ENCODE measurements at places on chromosomes 6 and 20.

DNA sequence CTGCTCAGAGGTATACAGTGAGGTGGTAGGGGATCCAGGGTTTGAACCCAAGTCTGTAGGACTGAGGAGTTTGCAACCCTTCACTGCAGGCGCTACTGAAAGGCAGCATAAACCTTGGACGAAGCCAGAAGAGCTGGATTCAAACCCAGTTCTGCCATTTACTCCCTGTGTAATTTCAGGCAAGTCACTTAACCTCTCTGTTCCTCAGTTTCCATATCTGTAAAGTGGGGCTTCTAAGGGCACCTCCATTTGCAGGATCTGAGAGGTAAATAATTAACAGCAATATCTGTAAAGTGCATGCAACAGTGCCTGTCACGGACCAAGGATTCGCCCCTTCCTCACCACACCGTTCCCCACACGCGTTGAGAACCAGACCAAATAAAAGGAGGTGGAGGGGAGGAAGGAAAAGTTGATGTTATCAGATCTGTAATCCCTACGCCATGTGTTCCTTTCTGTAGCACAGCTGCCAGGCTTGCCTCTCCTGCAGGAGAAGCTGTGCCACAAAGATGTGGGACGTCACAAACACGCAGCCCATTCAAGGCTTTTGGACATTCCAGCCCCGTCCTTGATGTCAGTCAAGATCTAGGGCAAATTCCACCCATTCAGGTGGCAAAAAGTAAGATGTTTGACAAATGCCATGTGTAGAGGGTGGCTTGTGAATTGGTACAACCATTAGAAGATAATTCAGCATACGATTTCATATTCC, 9.8 kb downstream of the RIPOR3 start:
- no peak for DNase-seq

DNA sequence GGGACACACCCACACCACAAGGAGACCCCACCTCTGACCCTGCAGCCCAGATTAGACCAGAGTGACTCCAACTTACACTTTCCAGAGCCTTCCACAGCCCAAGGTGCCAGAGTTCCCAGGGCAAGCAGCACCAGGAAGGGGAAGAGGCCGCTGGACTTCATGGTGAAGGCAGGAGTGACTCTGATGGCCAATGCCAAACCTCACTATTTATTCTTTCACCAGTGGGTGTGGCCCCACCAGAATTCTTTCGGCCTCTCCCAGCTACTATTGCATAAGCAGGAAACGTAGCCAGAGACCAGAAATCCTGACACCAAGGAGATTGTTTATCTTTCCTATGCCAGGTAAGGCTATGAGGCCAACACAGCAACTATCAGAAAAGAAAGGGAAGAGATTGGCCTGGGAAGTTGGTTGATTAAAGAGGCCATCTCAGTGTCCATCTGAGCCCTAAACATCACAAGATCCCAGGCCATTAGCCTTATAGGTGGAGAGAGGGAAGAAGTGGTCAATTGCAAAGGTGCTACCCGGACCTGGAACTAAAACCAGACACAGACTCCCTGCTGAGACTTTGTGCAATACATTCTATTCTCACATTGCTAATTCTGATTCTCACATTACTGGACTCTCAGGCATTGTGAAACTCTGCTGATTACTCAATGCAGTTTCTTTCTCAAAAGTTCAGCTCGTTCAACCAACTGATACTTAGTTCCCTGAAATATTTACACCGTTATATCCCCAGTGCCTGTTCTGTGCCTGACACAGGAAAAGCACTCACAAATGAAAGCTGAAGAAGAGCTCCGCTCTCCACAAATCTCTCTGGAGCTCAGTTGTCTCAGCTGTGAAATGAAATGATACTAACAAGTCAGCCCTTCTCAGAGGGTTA, at the start of gene SLPI:
Gene SLPI, minus strand, starts transcription at position 182 of the 880 bp plus-strand sequence. Its CDS starts 21 bp downstream, at position 161.
- H3K4me1 ChIP-seq, result peaks cover 18% of the 10 kb centered on the region
- no peak for DNase-seq
- no peaks in the 10 kb centered on the region for H3K36me3 ChIP-seq
- H3K4me3 ChIP-seq, result peak within 1 kb of the TSS; percentile 25
- H3K27me3 ChIP-seq, result no peaks in the 10 kb centered on the region

DNA sequence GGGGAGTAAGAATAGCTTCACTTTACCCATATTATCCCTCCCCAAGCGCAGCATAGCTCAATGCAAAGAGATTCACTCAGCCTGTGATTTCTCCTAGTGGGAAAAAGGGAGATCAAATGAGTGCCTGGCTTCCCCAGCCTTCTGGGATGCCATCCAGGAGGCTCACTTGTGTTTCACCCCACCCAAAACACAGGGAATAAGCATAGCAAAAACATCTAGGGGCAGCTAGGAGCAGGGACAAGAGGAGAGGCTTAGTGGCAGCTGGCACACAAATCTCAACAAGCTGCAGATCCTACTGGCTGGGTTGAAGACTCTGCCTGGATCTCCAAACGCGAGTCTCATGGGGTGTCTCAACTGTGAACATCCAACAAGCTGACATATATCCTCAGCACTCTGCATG, 715.8 kb downstream of the RNF144B start:
- DNase-seq, result no peak
- no peaks in the 10 kb centered on the region for H3K4me1 ChIP-seq
- no peak overlapping the region for H3K4me3 ChIP-seq
- no peaks in the 10 kb centered on the region for H3K27me3 ChIP-seq

DNA sequence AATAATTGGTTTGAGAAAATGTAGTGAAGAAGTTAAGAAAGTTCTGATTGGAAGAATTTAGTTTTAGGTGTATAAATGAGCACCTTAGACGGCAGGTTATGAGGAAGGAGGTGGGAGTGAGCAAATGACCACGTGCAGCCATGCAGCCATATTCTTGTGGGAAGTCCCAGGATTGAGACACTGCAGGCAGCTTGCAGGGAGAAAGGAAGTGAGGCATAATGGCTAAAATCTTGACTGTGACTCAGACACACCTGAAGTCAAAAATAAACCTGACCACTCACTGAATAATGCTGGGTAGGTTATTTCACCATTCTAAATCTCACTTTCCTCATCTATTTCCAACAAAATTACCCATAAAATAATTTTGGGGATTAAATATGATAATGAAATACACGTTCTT, 16.6 kb downstream of the DSE start:
- H3K27ac ChIP-seq, result no peak overlapping the region
- no peak for DNase-seq
- H3K4me1 ChIP-seq, result peaks cover 55% of the 10 kb centered on the region
- no peaks in the 10 kb centered on the region for H3K36me3 ChIP-seq

- no peaks in the 10 kb centered on the region for H3K4me1 ChIP-seq
- no peak overlapping the region for H3K27ac ChIP-seq
- no peaks in the 10 kb centered on the region for H3K27me3 ChIP-seq
- no peak for DNase-seq
- H3K36me3 ChIP-seq, result no peaks in the 10 kb centered on the region
Observed at GRCh38 chr6:90466154-90466940, 120.5 kb downstream of the MAP3K7 start.

GRCh38 chr6:136728976-136729515, 63.2 kb downstream of the MAP3K5 start:
- H3K36me3 ChIP-seq, result no peaks in the 10 kb centered on the region
- H3K4me1 ChIP-seq, result no peaks in the 10 kb centered on the region
- no peak overlapping the region for H3K4me3 ChIP-seq
- no peaks in the 10 kb centered on the region for H3K27me3 ChIP-seq
- H3K27ac ChIP-seq, result no peak overlapping the region

DNA sequence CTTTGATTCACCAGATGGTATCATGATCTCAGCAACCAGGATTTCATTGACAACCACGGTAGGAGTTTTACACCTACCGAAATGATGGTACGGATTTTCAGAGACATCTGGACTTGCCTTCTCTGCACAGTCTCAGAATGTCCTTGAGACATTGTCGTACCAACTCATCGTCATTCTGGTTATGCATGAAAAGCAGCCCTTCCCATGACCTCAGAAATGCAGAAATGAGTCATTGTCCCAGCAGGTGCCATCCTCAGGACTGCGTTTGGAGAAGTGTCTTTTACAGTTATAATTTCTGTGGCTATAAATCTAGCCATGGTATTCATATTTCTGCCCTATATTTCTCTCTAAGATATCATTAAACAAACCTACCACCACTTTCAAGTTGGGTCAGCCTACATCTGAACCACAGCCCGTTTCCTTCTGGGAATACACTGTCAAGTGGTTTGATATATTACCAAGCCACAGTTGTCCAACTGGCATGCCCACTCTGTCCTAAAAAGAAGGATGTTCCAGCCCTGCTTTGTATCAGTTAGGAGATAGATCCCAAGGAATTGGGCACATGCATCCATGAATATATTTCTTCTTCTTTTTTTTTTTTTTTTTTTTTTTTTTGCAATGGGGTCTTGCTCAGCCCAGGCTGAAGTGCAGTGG, 7.5 kb upstream of the BFSP1 start:
- no peaks in the 10 kb centered on the region for H3K27me3 ChIP-seq
- peaks cover 14% of the 10 kb centered on the region for H3K4me1 ChIP-seq

DNA sequence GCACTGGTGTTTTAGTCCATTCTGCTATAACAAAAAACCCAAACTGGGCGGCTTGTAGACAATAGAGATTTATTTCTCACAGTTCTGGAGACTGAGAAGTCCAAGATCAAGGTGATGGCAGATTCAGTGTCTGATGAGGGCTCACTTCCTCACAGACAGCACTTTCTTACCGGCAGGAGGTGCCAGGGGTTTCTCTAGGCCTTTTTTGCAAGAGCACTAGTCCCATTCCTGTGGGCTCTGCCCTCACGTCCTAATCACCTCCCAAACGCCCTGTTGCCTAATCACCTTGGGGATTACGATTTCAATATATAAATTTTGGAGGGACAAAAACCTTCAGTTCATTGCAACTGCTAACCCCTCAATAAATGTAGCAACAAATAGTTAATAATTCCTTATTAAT, 140.0 kb upstream of the SGK1 start:
- no peaks in the 10 kb centered on the region for H3K4me1 ChIP-seq
- H3K36me3 ChIP-seq, result no peaks in the 10 kb centered on the region
- no peak overlapping the region for H3K4me3 ChIP-seq

- no peak overlapping the region for H3K27ac ChIP-seq
- H3K4me1 ChIP-seq, result no peaks in the 10 kb centered on the region
- H3K36me3 ChIP-seq, result no peaks in the 10 kb centered on the region
- no peak overlapping the region for H3K4me3 ChIP-seq
- no peak for DNase-seq
Observed at GRCh38 chr6:33952016-33952415, 148.2 kb upstream of the MLN start.

GRCh38 chr20:57662456-57663240, 42.4 kb upstream of the ZBP1 start:
- peaks cover 66% of the 10 kb centered on the region for H3K4me1 ChIP-seq
- no peak overlapping the region for H3K4me3 ChIP-seq
- no peaks in the 10 kb centered on the region for H3K27me3 ChIP-seq
- H3K27ac ChIP-seq, result peak overlapping the region; percentile 58

DNA sequence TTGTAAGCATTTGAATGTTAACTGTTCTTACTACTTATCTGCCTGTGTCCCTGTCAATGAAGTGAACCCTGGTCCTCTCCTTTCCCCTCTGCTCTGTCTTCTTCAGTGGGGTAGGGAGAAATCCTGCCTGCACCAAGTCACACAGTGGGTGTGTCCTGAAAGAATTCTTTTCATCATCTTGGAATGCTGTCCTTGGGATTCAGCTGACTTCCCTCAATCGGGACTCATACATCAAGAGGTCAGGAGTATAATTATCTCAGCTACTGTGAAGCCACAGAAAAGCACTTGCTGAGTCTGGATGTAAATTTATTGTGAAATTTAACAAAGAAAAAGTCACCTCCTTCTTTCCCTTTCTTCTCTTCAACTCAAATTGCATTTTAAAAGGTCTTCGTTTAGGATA, 328.5 kb downstream of the SOX4 start:
- no peak for DNase-seq
- no peak overlapping the region for H3K4me3 ChIP-seq
- H3K36me3 ChIP-seq, result no peaks in the 10 kb centered on the region
- no peak overlapping the region for H3K27ac ChIP-seq
- no peaks in the 10 kb centered on the region for H3K4me1 ChIP-seq

GRCh38 chr6:9977411-9977810, 437.5 kb downstream of the TFAP2A start:
- no peaks in the 10 kb centered on the region for H3K36me3 ChIP-seq
- no peak overlapping the region for H3K4me3 ChIP-seq
- no peak overlapping the region for H3K27ac ChIP-seq
- H3K27me3 ChIP-seq, result no peaks in the 10 kb centered on the region
- no peaks in the 10 kb centered on the region for H3K4me1 ChIP-seq
- no peak for DNase-seq

- DNase-seq, result no peak
- H3K4me1 ChIP-seq, result no peaks in the 10 kb centered on the region
- H3K27me3 ChIP-seq, result no peaks in the 10 kb centered on the region
Observed at GRCh38 chr6:46234156-46234556, 63.4 kb upstream of the ENPP5 start.
